Stimulated activated CD4-positive, alpha-beta T cell treated with anti-CD3 and anti-CD28 coated beads, TNF-alpha, amount 100 ng/mL, for 24 hours (primary cell): ENCODE measurements at places on chromosomes 2 and 18.
A peak's percentile ranks its signal among the peaks of the same experiment; 100 is the strongest.

DNA sequence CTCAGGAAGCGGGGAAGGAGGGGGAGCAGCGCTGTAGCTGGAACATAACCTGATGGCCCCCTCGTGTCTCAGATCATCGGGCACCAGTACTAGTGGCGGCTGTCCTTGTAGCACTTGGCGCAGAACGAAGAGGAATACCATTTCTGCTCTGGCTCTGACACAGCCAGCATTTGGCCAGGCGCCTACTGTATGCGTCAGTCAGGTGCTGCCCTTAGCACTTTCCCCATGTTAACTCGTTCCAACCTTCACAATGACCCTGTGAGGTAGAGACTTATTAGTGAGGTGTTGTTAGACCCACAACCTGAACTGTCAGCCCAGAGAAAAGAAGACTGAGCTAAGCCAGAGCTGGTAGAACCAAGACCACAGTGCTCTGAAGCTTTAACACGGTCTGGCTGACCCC, 47.7 kb upstream of the EML6 start:
- no peak for DNase-seq

DNA sequence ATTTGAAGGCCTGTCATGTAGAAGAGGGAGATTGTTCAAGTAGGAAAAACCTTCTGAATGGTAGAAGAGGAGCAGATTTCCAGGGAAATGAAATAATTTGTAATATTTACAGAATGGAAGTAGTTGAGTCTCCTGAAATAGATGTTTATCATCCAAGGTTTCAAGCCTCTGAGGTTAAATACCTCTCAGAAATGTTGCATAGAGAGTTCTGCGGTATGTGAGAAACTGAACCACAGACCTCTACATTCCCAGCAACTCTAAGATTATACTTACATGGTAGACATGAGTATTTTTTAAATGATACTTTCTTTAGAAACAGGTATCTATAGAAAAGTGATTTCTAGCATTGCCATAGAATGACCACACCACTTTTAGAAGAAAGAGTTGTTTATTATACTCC, 379.8 kb upstream of the FANCL start:
- no peak for DNase-seq

- DNase-seq = peak; percentile 44
Measured at GRCh38 chr2:230828272-230828961, 36.3 kb upstream of the ITM2C start.

DNA sequence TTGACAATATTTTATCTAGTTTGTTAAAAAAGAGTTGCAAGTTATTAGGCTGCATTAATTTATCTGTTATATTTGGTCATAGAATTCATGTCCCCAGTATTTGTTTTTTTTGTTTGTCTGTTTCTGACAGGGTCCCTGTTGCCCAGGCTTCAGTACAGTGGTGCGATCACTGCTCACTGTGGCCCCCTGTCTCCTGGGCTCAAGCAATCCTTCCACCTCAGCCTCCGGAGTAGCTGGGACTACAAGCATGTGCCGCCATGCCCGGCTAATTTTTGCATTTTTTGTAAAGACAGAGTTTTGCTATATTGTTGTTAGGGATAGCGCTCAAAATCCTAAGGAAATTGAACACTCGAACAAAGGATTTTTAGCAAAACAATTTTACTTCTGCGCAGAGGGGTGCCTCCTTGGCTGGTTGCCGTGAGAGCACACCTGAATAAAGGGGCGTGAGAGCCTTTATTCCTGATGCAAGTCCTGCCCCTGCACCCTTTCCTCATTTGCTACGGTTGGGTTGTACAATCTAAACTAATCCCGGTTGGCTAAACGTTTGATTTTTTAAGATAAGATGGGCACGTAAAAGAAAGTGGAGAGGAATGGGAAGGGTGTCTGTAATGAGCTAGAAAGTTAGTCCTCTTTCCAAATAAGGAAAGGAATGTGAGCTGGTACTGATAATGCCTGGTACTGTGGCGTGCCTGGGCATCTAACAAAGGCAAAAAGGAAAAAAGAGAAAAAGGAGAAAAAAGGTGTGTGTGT, 65.5 kb downstream of the COMMD1 start:
- no peak for DNase-seq

GRCh38 chr18:42038936-42039335, 83.9 kb downstream of the PIK3C3 start:
- no peak for DNase-seq
